ENCODE measurements at places on chromosomes 4 and X.

GRCh38 chrX:287670-288069 is 6.5 kb downstream of the PLCXD1 start:
- no peak for DNase-seq

DNA sequence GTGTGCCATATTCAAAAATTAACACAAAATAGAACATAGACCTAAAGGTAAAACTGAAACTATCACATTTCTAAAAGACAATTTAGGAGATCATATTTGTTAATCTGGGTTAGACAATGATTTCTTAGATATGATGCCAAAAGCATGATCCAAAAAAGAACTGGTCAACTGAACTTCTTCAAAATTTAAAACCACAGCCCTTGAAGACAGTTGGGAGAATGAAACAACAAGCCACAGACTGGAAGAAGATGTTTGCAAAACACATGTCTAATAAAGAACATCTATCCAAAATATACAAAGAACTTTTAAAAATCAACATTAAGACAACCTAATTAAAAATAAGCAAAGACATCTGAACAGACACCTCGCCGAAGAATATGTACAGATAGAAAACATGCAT is 19.5 kb downstream of the COMMD8 start:
- DNase-seq: no peak

DNA sequence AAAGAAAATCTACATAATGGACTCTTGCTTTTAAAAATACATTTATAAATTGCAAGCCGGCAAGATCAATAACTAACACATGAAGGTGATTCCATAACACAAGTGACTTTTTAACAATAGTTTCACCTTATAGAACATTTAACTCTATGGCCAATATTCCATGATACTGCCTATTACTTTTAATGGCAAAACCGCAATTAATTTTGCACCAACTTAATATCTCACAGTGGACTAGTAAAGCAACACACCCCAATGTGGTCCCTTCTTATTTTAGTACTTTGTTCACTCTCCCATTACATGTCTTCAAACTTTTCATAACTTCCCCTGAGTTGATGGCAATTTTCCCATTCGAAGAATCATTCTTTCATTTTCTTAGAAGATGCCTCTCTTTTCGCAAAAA is 351.6 kb upstream of the F9 start:
- DNase-seq: no peak

- DNase-seq: no peak
Measured at GRCh38 chrX:137549851-137550664, 15.9 kb upstream of the ZIC3 start.

GRCh38 chr4:54213761-54214160 is 15.3 kb upstream of the PDGFRA start:
- no peak for DNase-seq

DNA sequence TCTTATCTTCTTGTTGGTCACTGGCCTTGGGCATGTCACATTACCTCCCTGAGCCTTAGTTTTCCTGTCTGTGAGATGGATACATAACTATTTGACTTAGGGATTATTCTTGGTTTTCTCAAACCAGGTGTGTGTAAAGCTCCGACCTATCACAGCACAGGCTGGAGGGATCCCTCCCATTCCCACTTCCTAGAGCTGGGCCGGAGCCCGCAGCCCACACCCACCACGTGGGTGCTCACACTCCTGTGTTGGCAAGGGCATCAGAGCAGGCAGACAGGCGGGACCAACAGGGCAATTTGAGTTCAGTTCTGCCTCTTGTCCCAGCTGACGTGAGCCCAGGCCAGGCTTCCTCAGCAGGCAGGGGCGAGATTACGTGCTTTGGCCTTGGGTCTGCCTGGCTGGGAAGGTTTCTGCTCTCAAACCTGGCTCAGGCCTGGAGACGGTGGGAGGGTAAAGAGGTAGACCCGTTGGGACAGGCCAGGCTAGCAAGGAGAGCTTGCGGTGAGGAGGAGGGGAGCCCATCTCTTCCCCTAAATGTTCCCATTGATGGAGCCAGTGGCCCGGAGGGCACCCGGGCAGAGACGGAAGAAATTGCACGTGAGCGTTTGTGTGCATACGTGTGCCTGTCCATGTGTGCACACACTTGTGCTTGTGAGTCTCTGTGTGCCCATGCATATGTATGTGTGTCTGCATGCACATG is 734 bp upstream of the SH3TC1 start:
- DNase-seq: no peak

DNA sequence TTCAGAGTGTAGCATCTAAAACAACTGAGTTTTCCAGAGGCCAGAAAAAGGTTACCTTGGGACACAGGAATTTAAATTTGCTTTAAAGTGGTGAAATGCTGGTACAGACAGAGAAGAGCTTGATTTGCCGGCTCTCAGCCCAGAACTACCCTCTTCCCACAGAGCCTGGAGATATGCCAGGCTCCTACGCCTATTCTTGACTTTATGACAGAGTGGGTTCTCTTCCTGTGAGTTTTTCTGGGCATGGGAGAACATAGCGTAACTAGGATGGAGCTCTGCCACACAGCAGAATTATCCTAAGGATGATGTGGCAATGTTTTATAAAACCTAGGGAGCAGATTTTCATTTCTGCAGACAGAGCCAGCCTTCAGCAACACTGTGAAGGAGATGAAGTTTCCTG is 241.8 kb downstream of the GRIA3 start:
- DNase-seq: no peak

DNA sequence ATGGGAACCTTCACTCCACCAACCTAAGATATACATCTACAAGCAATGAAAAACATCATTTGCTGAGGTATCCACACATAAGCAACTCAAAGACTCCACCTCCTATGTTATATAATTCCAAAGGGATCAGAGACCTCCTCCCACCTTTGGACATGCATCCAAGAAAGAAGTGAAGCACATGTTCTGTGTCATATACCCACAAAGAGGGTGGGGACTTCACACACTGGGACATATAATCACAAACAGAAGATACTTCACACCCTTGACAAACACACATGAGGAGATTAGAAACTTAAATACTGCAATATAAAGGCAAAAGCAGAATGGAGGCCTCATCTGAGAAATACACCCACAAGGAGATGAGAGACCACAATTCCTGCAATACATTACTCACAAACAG is 25.4 kb downstream of the SUV39H1 start:
- DNase-seq: no peak

DNA sequence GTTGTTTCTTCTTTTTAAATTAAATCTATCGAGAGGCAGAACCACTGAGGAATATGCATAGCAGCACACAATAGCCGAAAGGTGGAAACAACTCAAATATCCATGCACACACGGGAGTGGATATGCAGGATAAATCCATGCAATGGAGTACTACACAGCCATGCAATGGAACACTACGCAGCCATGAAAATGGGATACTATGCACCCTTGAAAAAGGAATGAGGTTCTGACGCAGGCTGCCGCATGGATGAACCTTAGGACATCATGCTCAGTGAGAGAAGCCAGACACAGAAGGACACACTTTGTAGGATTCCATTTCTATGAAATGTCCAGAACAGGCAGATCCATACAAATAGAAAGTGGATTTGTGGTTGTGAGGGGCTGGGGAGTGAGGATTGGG is 18.4 kb upstream of the P2RY8 start:
- no peak for DNase-seq

DNA sequence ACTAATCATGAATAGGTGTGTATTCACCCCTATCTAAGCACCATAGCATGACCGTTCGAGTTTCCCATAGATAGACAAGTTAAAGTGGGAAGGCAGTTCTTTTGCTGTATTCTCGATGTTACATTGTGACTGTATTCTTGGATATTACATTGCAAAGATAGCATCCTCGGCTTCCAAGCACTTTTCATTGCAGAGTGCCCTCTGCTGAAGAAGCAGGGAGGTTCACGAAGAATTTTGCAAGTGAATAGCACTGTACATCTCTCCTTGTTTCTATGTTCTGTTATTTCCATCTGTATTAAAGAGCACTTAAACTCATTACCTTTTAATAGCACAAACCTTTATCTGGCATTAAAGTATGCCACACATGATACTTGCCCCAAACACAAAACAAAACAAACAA is 426.7 kb upstream of the ARX start:
- no peak for DNase-seq

- DNase-seq: no peak
Measured at GRCh38 chr4:186118582-186118981, 14.1 kb downstream of the FAM149A start.

DNA sequence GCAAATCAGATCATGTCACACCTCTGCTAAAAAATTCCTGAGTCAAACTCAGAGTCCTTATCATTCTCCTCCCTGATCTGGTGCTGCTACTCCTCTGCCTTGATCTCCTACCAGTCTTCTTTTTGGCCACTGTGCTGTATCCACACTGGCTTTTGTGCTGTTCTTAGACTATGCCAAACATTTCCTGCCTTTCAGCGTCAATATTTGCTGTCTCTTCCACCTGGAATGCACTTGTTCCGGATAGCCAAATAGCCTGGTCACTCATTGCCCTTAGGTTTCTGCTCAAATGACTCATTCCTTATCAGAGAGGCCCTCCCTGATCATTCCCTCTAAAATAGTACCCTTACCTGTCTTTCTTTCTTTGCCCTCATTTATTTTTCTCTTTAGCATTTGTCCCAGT is 24.4 kb upstream of the RP2 start:
- DNase-seq: no peak

- no peak for DNase-seq
Measured at GRCh38 chr4:84091266-84091665, 407.8 kb downstream of the NKX6-1 start.

- no peak for DNase-seq
Measured at GRCh38 chr4:52716364-52717151, 34.7 kb downstream of the ERVMER34-1 start.

DNA sequence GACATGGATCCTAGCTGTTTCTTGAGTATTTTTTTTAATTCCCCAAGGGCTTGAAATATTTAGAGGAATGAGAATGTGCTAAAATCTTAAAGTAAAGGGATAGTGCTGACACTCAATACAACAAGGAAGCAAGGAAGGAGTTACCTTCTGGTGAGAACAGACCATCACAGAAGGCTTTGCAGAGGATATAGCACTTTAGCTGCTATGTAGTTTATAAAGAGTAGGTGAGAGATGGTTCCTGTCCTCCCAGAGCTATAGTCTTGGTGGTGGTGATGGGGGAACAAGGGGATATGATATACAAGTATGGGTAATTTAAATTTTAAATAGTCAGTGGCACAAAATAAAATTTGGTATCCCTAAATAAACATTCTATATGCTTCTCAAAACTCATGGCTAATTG is 47.6 kb downstream of the MTHFD2L start:
- no peak for DNase-seq

- no peak for DNase-seq
Measured at GRCh38 chrX:44871114-44871645, 1.8 kb upstream of the KDM6A start.

GRCh38 chrX:721354-721753 is 90.8 kb downstream of the SHOX start:
- no peak for DNase-seq

DNA sequence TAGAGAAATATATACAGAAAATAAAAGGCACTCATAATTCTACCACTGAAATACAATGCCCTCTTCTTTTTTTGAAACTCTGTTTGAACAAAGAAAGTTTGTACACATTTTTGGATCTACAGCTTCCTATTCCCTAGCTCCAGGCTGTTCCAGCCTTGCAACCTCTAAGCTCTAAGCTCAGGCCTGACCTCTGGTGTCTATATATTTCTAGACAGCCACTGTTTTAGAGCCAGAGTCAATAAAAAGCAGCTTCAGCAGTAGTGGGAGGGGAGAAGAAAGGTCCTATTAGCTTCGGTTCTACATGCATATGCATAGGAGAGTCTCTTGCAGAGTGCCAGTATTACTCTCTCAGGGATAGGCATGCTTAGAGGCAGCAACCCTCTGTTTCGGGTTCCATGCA is 39.7 kb downstream of the CLDN2 start:
- DNase-seq: no peak

DNA sequence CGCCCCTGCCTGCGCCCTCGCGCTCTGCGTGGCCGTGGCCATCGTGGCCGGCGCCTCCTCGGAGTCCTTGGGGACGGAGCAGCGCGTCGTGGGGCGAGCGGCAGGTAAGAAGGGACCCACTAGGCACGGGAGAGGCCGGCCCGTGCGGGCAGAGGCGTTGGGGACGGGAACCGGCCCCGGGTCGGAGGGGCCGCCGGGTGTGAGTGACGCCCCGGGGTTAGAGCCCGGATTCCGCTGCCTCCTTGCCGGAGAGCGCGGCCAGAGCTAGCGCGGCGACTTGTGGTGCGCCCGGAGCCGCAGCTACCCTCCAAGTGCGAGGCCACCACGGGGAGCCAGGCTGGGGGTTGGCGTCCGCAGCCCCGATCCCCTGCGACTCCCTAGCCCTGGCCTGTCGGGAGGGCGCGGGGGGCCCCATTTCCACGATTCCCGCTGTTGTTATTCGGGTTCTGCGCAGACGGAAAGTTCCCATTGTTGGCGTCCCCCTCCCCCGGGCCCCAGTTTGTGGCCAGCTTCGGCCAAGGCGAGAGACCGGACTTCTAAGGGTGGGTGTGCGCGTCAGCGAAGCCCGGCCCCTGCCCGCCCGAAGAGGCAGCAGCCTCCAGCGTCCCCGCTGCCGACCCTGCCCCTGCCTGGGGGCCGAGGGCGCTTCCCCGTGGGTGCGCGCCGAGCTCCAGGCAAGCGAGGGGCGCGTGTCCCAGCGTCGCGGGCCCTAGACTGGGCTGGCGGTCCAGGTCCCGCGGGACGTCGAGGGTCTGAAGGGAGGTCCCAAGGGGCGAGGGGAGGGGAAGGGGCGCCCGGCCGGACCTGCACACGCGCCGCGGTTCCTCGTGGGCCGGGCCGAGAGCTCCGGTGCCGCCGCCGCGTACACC is 1.1 kb downstream of the FGFR3 start:
- DNase-seq: no peak

GRCh38 chr4:56466910-56467283 is 520 bp upstream of the SRP72 start:
- no peak for DNase-seq

- no peak for DNase-seq
Measured at GRCh38 chr4:107993969-107994368, 4.3 kb downstream of the HADH start.

GRCh38 chrX:38660395-38661102 is 99.2 kb downstream of the TSPAN7 start:
- DNase-seq: no peak

DNA sequence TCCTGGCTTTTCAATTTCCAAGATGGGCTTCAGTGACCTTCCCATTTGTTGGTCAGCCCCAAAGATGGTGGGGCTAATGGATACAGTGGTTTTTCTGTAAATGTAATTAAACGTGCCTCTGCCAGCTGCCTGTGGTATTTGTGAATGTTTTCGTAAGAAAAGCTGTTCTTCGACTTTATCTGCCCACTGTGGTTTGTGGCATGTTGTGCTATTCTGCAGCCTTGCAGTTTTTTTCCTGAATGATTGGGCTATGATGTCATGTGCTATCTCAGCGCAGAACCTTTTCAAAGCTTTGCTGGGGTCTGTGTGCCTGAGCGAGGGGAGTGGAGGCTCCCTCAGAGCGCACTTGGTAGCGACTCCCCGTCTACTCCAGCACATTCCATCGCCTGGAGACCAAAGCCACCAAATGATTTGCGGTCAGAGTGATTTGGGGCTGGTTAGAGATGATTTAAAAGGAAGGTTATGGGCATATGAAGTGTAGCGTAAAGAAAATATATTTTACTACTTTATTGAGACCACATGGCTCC is 137.5 kb downstream of the PALLD start:
- DNase-seq: no peak

Data from activated naive CD4-positive, alpha-beta T cell (primary cell).